ENCODE measurements at places on chromosomes 13 and 19.

- DNase-seq = no peak
Observed at GRCh38 chr13:93824286-93824685, 597.7 kb downstream of the GPC6 start.

- no peak for DNase-seq
Observed at GRCh38 chr19:18063463-18063862, 23.3 kb downstream of the IL12RB1 start.

DNA sequence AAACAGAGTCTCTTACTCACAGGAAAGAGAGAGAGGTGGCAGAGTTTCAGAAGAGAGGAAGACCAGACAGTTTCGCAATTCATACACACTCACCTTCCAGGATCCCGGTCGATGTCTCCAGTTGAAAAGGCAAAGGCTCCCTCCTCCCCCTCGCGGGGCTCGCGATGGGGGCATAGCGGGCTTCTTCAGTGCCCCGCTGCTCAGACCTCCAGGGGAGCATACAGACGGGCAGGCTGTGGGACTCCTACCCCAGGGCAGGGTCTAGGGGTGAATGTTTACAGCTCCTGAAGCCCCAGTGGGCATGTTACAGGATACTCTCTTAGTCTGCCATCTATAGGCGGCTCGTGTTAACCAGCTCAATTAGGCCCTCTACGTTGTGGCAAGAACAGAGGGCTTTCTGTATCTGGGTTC, 139.2 kb downstream of the SLITRK5 start:
- no peak for DNase-seq

- DNase-seq = no peak
Observed at GRCh38 chr13:72186730-72187422, 319.9 kb upstream of the DACH1 start.

DNA sequence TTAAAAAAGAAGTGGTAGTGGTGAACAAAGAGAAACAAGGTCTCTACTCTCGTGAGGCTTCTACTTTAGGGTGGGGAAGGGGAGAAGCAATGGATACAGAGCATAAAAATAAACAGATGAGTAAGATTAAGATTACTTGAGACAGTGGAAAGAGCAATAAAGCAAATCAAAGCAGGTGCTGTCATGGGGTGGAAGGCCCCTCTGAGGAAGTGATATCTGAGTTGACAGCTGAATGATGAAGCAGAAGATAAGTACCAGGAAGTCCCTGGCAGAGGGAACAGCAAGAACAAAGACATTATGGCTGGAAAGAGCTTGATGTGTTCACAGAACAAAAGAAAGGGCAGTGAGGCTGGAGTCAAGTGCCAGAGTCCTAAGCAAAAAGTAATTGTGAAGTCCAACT, 221.8 kb downstream of the ENOX1 start:
- no peak for DNase-seq

DNA sequence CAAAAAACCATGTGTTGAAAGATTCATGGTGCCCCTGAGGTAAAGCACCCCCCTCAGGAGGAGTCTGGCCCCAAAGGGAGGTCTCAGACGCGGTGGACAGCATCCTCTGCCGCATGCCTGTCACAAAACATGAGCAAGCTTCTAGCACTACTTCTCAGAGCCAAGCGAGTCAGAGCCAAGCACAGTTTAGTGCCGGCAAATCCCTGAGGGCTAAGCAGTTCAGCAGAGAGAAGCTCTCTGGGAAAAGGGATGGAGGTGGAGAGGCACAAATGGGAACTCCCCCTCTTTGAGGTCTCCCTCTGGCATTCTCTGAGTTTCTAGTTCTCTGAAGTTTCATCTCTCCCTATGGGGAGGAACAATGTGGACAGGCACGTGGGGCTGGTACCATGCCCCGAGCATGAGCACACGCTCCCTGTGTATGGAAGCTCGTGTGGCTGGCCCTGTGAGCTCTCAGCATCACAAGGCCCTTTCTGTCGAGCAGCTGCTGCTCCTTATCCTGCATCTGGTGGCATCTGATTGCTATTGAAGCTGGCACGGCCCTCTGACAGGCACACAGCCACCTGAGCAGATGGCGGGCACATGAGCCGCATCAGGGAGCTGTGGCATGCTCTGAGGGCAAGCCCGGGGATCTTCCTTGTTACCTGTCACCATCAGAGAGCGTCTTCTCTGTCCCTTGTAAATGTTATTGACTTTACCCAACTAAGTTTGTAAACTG, 325.1 kb downstream of the SLC7A1 start:
- DNase-seq = no peak

DNA sequence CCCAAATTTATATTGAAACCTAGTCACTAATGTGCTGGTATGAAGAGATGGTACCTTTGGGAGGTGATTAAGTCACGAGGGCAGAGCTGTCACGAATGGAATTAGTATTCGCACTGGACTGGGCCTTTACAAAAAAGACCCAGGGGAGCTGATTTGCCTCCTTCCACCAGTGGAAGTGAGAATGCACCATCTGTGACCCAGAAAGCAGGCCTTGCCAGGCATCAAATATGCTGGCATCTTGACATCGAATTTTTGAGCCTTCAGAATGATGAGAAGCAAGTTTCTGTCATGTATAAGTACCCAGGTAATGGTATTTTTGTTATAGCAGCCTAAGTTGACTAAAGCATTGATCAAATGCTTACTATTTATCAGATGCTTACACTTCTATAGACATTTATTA, 373.6 kb downstream of the FGF14 start:
- no peak for DNase-seq

DNA sequence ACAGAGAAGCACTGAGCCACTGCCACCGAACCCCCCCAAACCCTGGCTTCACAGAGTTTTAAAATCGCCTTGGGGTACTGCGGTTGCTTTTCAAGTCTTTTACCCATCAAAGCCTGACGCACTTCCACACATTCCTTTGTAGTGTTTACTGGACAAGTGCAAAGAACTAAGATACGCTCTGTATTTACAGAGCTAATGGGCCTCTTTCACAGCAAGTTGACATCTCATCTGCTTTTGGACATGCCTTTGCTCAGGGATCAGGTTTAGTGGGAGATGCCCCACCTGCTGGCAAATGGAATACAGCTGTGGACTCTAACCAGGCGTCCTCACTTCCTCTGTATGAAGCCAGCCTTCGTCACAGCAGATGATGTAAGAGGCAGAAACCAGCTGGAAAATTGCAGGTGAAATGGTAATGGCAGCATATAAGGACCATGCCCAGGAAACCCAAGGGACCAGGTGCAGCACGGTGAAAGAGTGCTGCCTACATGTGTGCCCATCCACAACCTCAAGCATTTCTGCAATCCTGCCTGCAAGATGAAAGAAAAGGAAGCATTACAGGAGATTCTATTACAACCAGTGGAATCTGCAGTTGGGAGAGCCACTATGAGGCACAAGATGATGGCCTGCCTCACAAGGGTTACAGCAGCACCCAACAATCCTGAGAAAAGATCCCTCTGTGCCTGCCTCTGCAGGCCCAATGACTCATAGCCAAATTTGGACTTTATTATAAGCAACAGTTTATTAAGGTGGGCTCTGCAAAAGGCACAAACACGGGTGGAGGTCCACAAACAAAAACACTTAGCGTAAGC, 34.7 kb downstream of the BRD4 start:
- DNase-seq = no peak

GRCh38 chr13:23146811-23147625, 33.8 kb upstream of the SGCG start:
- DNase-seq = no peak

DNA sequence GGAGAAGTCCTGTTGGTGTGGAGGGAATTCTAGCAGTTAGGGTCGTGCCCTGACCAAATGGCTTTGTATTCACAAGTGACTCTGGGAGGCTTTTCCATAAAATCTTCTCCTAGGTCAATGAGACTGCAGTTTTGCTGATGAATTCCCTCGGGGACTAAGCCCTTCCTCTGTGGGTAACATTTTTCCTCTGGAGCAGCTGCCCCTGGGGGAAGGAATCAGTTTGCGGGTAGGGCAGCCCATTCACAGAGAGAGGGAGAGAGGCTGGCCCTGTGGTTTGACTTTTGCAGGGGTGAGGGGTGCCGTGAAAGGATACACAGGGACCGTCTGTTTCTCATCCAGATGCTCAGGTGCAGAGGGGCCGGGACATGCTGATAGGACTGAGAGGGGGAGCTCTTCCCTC, 67.3 kb downstream of the ERICH6B start:
- DNase-seq = no peak

GRCh38 chr13:97223037-97223710, 1.0 kb downstream of the MBNL2 start:
- no peak for DNase-seq

- no peak for DNase-seq
Observed at GRCh38 chr19:10206226-10206885, 11.6 kb upstream of the DNMT1 start.

- no peak for DNase-seq
Observed at GRCh38 chr13:49954674-49955455, 18.7 kb upstream of the SPRYD7 start.

DNA sequence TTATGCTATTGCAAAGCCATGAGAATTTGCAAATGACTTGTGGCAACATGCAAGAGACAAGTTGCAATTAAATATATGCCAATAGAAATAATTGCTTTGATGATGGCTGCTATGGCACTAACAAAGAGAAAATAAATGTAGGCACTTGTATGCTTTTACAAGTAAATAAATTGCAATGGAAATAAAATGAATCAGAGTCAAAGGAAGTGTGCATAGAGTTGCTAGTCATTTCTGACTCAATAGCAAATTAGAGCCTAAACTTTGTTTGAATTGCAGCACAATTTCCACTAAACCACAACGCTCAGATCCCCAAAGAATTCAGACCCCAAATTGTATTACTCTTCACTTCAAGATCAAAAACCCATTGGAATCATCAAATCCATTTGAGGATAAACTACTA, 792.1 kb upstream of the ARGLU1 start:
- DNase-seq = no peak

DNA sequence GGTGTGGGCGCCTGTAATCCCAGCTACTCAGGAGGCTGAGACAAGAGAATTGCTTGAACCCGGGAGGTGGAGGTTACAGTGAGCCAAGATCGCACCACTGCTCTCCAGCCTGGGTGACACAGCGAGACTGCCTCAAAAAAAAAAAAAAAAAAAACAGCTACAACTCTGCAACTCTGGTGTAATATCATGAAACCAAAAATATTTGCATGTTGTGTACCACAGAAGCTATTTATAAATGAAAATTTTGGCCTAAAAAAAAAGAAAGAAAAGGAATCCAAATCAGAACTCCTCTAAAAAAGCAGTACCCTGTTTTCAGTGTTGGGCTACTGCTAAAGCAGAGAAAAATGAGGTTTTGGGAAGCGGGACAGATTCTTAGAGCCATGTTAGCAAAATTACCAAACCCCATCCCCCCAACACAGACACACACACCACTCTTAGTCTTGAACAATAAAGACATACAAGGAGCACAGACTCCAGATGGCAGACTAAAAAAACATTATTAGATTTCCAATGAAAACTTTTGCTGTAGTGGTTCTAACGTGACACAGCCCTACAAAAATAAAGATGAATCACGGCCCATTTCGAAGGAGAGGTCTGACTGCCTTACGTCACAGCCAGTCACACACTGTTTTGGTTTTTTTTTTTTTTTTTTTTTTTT, 51.5 kb downstream of the INSR start:
- no peak for DNase-seq

DNA sequence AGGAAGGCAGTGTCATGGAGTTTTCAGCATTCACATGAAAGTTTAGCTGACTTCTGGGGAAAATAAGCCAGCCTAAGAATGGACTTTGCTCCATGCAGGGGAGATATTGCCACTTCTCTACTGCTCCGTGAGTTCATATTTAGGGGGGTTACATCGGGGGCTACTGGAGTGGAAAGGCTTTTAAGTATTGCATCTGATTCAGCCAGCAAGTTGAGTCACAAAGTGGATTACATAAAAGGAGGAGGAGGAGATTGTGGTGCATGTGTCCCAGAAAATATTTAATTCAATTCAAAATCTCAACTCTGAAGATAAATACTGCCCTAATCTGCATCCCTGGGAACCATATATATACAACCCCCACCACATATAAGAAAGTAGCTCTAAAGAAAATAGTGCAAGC, 617.2 kb downstream of the DCT start:
- DNase-seq = no peak

DNA sequence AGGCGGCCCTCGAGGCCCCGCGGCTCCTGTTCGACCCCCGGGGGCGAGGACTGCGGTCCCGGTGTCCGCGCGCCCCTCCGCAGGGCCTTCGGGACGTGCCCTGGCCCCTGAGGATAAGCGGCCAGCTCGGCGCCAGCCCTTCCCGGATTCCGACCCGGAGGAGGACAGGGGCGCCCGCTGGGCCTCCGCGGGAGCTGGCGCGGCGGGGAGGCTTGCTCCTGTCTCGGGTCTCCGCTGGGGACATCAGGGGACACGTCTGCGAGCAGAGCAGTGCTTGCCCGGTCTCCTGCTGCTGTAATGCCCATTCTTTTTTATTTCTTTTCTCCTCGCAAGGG, 829 bp downstream of the B3GLCT start:
- no peak for DNase-seq

GRCh38 chr19:1998712-1999708, 16.5 kb downstream of the BTBD2 start:
- no peak for DNase-seq

DNA sequence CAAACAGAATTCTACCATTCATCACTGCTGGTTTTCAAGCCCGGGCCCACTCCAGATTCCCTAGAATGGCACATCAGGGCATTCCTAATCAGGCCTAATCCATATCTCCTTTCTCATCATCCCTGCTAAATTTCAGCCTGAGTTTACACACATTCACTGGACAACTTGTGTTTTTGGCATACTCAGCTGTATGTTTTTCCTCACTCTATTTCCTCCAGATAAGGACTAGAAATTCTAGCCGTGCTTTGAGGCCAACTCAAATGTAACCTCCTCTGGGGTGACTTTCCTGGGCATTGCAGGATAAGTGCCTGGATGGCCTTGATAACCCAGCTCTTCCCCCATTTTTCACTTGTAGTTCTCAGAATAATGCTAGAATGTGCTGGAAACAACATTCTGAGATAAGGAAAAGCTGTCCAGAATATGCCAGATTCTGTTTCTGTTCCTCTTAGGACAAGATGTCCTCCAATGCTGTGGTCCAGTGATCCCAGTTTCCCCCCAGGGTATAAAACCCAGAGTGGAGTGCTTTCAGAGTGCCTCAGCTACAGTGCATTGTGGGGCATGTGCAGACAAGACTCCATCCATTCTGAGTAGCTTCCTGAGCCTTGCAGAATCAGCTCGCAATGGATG, 66.9 kb upstream of the CLDN10 start:
- no peak for DNase-seq

DNA sequence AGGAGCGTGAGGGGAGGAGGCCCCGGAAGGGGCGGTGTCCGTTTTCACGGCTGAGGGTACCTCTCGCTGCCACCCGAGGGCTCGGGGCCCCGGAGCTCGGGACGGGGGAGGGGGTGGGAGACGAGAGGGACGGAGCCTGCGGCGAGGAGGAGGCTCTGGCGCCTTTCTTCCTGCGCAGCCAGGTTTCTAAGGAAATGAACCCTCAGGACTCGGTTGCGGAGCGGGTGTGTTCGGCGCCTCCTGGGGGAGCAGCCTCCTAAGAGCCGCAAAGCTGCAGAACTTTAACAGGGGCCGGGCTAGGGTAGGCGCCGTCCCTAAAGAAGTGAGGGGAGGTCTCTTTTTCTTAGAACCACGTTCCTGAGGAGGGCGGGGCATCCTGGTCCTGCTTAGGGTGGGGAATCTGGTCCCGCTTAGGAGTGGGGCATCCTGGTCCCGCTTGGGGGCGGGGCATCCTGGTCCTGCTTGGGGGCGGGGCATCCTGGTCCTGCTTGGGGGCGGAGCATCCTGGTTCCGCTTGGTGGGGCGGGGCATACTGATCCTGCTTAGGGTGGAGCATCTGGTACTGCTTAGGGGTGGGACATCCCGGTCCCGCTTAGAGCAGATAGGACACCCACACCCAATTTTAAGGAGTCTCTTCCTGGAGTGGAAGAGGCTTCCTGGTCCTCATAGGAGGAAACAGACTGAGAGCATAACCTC, 6.2 kb downstream of the SYT5 start:
- peak; percentile 37 for DNase-seq

Data from activated CD4-positive, alpha-beta T cell treated with anti-CD3 and anti-CD28 coated beads for 24 hours (primary cell).